ENCODE measurements at places on chromosomes 5 and 9.

- DNase-seq, result no peak
Observed at GRCh38 chr5:87686975-87687374, 274.2 kb upstream of the CCNH start.

GRCh38 chr5:62812621-62813255 lies 234.1 kb downstream of the LRRC70 start:
- no peak for DNase-seq

GRCh38 chr9:35605351-35606137 lies 482 bp downstream of the TESK1 start:
- DNase-seq, result peak; percentile 58

GRCh38 chr5:131198625-131199024 lies 27.9 kb downstream of the LYRM7 start:
- DNase-seq, result no peak

DNA sequence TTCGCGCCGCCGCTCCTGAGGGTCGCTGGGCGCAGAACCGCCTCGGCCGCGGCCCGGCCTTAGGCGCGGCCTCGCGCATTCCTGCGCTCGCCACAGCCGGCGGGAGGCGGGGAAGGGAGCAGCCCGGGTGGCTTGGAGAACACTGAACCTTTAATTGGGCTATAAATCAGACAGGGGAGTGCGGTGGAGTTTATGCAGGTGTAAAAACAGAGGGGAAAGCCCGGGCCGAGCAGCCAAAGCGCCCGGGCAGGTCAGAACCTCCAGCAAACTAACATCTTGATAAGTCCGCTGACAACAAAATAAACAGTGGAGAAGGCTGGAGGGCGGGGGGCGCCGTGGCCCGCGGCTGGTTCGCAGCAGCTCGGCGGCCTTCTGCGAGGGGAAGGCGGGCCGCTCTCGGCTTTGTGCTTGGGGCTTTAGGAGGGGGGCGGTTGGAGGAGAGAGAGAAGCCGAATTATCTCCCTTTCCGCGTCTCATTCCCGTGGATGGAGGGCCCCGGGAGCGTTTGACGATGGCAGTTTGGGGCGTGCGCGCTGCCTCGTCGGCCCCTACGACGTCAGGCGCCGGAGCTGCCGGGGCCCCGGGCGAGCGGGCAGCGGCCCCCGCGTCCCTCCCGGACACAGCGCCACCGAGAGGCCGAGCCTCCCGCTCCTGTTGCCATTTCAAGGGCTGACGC lies 11.3 kb downstream of the FOXD1 start:
- no peak for DNase-seq

DNA sequence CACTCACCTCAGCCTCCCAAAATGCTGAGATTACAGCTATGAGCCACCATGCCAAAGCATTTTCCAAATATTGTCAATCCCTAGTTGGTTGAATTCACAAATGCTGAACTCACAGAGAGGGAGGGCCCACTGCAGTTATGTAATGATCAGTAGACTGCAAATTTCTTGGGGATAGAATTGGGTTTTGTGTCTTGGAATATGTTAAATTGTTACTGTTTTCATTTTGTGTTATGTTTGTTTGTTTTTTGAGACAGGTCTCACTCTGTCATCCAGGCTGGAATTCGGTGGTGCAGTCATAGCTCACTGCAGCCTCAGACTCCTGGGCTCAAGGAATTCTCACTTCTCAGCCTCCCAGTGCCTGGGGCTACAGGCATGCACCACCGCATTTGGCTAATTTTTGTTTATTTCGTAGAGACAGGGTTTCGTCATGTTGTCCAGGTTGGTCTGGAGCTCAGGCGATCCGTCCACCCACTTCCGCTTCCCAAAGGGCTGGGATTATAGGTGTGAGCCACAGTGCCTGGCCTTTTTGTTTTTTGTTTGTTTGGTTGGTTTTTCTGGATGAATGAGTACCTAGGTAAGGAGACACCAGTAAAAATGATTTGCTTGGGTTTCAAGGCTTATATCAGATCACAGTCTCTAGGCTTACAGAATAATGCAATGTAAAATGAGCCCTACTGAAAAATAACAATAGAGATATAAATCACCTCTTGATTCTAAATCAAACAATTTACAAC lies 31.5 kb upstream of the LMNB1 start:
- no peak for DNase-seq

DNA sequence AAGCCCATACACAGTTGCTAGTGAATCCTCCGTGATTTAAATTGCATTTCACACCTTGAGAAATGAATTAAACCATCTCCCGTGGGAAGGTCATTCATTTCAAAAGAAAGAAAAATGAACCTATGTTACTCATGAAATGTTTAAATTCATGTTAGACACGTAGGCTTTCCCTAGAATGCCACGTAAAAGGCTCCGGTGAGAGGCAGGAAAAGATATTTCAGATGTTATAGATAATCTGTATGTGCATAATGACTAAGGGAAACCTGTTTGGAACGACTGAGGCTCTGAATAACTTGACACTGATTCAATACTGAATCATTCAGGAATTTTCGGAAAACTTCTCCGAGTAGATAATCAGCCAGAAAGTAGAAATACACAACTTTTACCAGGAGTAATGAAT lies 134.3 kb upstream of the ICE1 start:
- no peak for DNase-seq

GRCh38 chr9:132873403-132873802 lies 4.7 kb downstream of the AK8 start:
- no peak for DNase-seq

- DNase-seq, result no peak
Observed at GRCh38 chr5:162456086-162456485, 388.5 kb downstream of the GABRG2 start.

DNA sequence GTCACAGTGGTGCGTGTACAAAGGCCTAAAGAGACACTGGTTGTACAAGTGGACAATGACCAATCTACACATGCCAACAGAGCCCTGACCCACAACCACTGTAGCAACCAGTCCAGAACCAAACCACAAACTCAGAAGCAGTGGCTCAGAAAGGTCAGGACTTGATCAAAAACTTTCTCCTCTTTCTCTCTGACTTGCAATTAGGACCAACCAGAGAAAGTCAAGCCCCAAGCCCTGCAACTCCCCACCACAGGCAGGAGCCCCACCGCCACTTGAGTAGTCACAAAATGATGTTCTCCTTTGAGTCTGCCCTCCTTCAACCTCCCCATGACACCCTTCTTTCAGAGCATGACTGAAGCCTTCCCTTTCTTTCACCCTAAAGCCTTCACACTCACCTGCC lies 291.8 kb downstream of the CDH10 start:
- no peak for DNase-seq

DNA sequence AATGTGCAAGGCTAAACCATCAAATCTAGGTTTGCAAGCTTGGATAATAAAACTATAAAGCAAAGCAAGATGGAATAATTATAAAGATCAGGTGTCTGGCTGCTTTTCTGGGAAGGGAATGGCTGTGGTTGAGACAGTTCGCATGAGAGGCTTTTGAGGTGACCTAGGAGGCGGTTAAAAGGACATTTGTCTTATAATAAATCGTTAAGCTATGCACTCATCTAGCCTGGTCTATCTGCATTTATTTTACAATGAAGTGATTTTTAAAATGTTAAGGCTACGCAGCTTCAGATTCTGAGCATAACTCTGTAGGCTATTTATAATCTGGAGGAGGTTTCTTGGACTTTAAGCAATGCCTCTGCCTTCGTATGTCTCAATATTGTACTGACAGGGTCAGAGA lies 29.4 kb upstream of the MAN2A1 start:
- no peak for DNase-seq

GRCh38 chr9:34203992-34204635 lies 25.3 kb downstream of the UBAP1 start:
- no peak for DNase-seq

- DNase-seq, result no peak
Observed at GRCh38 chr5:86909418-86910295, 291.9 kb downstream of the COX7C start.

DNA sequence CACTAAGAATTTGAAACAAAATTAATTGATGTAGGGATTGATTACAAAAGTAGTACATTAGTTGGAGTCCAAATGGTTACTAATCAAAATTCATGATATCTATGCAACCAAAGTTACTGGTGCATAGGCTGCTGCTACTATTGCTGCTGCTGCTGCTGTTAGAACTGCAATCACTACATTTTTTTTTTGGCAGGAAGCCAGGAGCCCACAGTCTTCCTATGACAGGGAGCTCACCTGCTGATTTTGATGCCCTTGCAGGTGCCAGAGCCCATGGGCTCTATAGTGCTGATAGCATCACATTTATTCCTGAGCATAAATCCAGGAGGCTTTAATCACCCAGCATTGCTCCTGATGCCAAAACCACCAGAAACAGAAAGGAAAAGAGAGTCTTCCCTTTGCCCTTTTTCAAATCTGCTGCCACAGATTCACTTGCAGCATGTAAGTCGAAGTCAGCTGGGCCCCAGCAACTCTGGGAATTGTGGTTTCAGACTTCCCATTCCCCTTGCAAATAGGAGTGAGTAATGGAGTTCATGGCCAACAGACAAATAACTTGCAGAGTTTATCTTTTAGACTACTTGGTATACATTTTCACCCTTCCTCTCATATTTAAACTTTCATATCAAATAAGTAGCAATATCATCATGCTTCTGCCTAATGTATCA lies 17.6 kb downstream of the SLCO6A1 start:
- no peak for DNase-seq

DNA sequence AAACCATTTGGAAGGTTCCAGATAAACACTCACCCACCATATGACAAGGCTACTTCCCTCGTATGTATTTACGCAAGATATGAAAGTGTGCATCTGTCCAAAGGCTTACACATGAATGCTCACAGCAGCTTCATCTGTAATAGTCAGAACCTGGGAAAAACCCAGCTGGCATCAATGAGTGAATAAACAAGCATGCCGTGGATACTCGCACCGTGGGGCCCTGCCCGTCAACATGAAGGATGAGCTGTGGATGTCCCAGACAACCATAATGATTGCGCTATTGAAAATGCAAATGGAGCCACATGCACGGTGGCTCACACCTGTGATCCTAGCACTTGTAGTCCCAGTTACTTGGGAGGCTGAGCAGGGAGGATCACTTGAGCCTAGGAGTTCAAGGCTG lies 60.6 kb upstream of the FCN1 start:
- no peak for DNase-seq

- no peak for DNase-seq
Observed at GRCh38 chr5:117054911-117055310, 480.3 kb upstream of the SEMA6A start.

GRCh38 chr5:142025637-142026036 lies 12.8 kb upstream of the GNPDA1 start:
- DNase-seq, result no peak

- no peak for DNase-seq
Observed at GRCh38 chr5:139445325-139446170, 6.2 kb upstream of the DNAJC18 start.

DNA sequence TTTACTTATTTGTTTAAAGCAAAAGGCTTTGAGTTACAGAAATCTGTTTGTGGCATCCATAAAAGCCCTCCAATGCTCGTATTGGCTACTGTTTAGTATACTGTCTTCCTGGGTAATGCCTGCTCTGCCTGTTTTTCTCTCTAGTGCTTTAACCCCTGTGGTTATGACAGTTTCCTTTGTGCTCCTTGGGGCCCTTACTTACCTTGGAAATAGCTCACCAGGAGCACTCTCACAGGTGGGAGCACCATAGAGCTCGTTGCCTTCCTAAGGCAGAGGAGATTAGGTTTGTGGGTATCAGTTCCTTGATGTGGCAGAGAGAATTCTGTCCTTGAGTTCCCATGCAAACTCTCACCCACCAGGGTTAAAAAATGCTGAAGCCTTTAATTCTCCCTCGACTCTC lies 242.8 kb downstream of the CDH18 start:
- no peak for DNase-seq

GRCh38 chr5:142170254-142170953 lies 61.8 kb downstream of the NDFIP1 start:
- no peak for DNase-seq

DNA sequence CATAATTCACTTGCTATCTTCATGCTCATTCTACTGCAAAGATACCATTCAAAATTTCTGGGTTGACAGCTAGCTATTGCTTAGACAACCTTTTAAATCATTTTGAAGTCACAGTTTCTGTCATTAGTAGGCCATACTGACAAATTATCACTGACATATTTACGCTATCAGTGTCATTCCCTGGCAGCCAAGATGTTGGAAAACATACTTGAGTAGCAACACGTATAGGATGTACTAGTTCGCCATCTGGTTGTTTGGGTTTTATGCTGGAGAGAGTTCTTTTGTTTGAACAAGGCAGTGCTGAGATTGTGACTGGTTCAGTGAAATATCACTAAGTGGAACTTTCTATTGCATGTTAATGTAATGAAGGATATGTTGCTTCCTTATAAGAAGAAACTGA lies 621.9 kb downstream of the DTWD2 start:
- DNase-seq, result no peak

DNA sequence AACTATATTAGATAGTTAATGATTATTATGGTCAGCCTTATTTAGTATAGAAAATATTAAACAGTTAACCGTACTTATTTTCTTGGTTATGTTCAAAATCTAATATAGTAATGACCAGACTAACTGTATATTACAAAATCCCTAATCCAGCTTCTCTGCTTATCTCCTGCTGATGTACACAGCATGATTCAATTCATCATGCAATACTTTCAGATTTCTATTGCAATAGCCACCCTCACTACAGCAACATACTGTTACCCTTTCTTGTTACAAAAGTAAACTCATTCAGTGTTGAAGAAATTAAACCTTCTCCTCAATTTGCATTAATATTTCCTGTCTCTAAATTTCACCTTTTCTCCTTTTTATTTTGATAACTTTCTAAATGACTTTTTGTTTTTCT lies 1375.0 kb upstream of the NUDT12 start:
- DNase-seq, result no peak

DNA sequence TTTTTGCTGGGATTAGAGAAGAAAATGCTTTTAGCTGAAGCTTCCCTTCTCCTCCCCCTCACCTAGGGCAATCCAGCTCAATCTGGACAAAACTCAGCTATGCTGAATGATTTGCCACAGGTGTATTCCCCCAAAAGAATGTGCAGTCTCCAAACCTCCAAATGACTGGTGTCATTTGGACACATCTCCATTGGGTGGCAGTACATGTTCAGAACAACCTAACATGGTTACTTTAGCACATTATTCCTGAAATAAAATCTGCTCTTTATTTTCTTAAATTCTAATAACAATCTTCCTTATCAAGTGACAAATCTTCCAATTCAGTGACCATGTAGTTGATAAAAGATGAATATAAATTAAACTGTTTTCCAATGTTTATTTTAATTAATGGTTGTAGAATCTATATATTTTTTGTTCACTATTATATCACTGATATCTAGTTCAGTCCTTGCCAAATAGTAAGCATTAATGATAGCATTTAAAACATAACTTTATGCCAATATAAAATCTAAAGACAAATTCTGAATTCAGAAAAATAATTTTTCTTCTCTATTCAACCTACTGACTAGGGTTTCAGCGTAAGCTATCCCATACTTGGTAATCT lies 61.3 kb upstream of the MOCS2 start:
- DNase-seq, result no peak

GRCh38 chr5:57495285-57496086 lies 12.9 kb upstream of the ACTBL2 start:
- no peak for DNase-seq

- DNase-seq, result no peak
Observed at GRCh38 chr5:171755354-171755821, 30.2 kb upstream of the SMIM23 start.
